CD4-positive, alpha-beta T cell treated with Interleukin-21 for 1 hour (primary cell): ENCODE measurements at places on chromosomes 11 and 22.
A peak's percentile ranks its signal among the peaks of the same experiment; 100 is the strongest.

DNA sequence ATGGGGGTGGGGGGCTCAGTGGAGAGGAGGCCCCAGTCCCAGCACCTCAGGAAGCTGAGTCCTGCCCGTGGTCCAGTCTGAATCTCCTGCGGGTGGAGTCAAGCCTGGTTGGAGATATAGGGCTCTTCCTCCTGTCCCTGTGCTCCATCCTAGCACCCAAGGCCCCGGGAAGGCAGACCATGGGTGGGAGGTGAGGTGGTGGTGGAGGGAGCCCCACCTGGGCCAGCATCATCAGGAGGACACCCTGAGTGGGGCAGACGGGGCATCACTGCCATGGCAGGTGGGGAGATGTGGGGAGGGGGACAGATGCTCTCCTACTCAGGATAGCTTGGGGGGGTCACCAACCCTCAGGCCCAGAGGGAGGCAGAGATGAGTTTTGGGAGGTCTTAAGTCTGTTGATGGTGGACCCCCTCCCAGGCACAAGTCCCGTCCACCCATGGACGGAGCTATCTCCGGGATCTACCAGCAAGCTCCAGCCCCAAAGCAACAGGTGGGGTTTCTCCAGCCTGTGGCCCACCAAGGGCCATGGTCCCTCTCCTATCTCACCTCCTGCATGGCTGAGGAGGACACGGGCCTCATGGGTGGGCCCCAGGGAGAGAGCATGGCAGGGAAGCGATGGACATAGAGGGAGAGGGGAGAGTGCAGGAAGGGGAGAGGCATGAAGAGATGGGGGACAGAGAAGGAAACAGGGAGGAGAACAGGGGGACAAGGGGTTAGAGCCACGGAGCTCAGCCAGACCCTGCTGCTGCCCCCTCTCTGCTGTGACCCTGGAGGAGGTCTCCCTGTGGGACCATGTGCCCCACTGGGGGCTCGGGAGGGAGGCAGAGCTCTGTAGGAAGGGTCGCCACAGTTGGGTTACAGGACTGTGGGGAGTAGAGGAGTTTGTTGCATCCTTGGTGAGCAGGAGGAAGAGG, 1.3 kb downstream of the MRGPRE start:
- DNase-seq, result no peak

DNA sequence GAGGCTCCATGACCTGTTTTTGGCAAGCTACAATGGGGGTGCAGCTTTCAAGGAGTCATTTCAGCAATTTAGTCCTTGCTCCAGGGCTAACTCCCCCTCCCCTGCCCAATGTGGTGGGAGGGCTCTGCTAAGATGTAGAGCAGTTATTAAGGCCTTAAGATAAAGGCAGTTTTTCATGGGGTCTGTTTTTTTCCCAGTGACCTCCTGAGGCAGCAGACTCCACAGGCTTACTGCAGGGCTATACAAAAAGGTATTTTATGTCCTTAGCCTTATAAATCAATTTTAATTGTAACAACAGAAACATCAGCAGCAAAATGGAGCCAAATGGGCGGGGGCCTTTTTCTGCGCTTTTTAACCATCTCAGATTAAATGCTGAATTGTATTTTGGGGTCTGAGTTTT, 192.3 kb downstream of the KIRREL3 start:
- no peak for DNase-seq

DNA sequence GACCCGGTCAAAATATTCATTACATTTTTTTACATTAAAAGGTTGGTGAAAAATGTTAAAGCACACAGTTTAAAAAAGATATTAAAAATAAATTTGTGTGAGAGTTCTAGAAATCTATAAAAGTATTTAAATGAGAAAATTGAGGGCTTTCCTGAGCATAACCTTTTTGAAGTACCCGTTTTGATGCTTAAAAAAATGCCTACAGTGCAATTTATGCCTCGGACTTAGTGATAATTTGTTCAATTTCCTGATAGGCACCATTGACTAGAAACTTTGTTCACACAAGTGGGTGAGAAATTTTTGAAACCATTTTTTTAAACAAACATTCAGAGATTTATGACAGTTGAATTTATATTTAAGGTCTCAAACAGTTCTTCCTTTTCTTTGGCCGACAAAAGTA, 29.7 kb upstream of the B3GAT1 start:
- DNase-seq, result no peak

DNA sequence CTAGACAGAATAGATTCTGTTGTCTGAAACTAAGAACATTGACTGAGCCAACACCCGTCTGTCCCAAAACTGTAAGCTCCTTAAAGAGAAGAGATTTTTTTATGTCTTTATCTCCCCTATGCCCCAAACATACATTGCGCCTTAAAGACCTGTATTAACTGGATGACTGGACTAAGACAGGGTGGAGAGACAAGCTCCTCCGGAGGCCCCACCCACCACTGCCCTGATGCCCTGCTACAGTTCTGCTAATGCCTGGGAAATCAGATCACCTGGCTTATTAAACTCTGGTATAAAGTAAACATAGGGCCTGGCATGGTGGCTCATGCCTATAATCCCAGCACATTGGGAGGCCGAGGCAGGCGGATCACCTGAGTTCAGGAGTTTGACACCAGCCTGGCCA, 203.7 kb downstream of the TENM4 start:
- DNase-seq, result no peak

- peak; percentile 74 for DNase-seq
Observed at GRCh38 chr11:118872403-118872821, 11.3 kb upstream of the CXCR5 start.

DNA sequence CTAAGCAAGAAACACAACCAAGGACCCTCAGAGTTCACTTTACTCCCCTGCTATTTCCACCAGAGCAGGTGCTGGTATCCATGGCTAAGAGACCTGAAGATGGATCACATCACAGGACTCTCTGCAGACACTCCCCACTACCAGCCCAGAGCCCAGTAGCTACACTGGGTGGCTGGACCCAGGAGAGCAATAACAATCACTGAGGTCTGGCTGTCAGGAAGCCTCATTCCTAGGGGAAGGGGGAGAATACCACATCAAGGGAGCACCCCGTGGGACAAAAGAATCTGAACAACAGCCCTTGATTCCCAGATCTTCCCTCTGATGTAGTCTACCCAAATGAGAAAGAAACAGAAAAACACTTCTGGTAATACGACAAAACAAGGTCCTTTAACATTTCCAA, 9.0 kb upstream of the MMP7 start:
- DNase-seq, result no peak

GRCh38 chr11:79461144-79461543, 20.3 kb upstream of the TENM4 start:
- no peak for DNase-seq

DNA sequence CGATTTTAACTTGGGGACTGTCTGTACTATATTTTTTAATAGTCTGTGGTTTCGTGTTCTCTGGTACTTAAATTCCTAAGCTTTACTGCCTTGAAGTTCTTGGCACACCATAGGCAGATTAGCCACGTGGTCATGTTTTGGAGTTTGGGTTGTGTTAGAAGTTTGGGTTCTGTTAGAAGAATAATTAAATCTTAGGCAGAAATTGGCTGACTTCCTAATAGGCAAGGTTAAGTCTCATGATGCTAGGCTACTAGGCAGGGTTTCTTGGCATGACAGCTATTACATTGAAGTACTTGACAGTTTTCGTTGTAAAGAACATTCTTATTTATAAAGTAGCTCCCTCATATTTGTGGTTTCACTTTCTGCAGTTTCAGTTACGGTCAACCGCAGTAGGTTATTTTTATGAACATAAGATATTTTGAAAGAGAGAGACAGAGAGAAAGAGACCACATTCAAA, 30.0 kb upstream of the MMP7 start:
- DNase-seq, result peak; percentile 38

DNA sequence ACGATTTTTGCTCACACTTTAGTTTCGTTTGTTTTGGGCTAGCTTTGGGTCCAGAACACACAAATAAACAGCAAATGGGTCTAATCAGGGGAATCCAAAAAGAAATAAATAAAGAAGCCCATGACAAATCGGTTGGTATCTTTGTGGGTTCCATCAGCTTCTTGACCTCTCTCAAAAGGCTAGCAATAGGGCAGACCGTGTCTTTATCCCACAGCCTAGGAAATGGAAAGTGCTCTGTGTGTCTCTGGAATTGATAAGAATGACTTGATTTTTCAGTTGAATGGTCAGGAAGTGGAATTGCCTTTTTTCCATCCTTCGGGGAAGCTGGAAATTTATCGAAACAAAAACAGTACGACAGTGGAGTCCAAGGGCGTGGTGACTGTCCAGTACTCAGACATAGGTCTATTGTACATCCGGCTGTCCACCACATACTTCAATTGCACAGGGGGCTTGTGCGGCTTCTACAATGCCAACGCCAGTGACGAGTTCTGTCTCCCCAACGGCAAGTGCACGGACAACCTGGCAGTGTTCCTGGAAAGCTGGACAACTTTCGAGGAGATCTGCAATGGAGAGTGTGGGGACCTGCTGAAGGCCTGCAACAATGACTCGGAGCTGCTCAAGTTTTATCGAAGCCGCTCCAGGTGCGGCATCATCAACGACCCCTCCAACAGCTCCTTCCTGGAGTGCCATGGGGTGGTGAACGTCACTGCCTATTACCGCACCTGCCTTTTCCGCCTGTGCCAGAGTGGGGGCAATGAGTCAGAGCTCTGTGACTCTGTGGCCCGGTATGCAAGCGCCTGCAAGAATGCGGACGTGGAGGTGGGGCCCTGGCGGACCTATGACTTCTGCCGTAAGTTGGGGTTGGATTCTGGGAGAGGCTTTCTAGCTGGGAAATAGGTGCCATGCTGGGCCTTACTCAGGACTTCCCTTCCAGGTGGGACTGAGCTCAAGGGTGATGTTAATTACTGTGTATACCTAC, 28.6 kb downstream of the TECTA start:
- no peak for DNase-seq

GRCh38 chr22:35305525-35306070, 5.9 kb downstream of the TOM1 start:
- no peak for DNase-seq

DNA sequence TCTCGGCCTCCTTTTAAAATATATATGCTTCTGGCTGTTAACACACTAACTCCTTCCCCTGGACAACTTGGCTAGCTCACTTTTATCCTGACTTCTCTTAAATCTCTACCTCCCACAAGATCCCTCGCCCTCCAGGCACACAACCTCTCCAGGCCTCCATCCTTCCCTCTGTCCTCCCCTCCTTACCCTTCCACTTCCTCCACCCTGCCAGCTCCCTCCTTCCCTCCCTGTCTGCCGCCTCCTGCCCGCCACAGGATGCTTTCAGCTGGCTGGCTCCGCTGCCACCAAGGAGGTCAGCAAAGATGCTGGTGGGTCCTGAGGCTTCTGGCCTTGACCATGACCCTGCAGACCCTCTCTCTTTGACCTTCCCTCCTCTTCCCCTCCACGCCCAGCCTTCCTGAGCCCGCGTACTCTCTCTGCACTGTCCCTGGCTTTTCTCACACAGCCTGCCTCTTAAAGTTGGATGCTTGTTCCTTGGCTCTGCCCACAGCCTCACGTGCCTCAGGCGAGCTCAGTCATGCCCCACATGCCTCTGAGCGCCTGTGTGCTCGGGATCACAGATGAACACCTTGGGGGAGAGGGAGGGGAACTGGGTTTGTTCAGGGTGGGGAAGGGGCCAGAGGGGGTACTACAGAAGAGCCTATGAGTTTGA, 6.7 kb downstream of the NFAM1 start:
- no peak for DNase-seq

DNA sequence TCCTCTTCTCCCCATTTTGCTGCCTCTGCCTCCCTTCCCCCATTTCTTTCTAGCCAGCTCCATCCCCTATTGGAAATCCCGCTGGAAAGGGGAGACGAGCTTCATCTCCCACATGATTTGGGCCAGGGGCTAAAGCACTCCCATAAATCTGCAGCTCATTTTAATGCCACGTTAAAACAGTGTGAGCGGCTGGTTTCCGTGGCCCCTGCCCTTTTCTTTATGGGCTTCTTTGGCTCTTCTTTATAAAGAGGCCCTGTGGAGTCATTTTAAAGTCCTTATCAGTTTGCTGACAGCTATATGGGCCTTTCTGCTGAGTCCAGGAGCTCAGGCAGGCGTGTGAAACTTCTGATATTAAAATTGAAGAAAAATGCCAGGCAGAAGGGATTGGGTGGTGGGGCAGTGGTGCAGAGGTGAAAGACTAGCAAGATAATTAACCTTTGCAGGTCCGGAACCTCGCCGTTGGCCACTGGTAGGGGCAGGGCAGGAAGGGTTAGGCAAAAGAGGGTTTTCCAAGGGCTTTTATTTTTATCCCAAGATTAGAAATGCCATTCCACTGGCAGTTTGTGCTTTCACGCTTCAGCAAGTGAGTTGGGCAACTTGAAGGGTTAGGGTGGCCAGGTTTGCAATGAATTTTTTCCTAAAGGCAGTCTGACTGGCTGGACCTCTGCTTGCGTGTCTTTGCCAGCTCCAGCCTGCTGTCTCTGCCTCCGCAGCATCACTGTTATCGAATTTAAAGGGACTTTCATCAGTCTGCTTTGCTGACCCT, 44.3 kb downstream of the EXT2 start:
- no peak for DNase-seq

GRCh38 chr22:22930222-22930497, 42.5 kb downstream of the IGLL5 start:
- no peak for DNase-seq

DNA sequence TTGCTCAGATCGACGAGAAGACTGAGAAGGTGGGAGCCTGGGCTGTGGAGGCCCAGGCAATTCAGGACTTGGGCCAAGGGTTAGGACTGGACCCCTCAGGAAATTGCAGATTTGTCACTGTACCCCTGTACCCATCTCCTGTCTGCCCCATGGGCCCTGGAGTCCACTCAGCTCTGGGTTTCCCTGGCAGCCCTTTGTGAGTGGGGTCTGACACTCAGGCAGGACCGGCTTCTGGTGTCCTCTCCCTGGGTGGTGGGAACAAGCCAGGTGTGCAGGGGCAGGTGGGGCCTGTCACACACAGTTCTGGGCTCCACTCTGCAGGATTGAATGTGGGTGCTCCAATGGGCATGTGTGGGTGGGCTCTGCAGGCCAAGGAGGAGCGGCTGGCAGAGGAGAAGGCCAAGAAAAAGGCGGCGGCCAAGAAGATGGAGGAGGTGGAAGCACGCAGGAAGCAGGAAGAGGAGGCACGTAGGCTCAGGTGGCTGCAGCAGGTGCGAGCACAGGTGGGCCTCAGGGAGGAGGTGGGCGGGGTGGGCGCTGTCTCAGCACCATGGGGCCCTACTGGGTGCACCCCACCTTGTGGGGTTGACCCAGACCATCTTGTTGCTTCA, 21.6 kb downstream of the INCENP start:
- DNase-seq, result no peak

DNA sequence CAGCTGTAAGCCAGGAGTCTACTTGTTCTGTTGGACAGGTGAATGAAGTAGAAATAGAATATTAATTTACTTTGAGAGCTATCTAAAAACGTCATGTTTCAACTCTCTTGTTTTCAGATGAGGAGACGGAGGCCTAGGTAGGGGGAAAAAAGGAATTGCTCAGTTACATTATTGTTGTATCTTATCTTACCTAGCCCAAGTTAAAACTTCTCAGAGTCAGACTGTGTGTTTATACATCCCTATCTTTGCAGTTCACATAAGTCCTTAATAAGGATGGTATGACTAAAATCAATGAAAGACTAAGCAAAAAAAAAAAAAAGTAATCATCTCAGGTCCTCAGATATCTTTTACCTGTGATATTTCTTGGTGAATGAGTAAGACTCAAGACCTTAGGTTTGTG, 62.8 kb downstream of the TEAD1 start:
- no peak for DNase-seq
